Osteoblast (primary cell): ENCODE measurements at places on chromosomes 12 and 14.

DNA sequence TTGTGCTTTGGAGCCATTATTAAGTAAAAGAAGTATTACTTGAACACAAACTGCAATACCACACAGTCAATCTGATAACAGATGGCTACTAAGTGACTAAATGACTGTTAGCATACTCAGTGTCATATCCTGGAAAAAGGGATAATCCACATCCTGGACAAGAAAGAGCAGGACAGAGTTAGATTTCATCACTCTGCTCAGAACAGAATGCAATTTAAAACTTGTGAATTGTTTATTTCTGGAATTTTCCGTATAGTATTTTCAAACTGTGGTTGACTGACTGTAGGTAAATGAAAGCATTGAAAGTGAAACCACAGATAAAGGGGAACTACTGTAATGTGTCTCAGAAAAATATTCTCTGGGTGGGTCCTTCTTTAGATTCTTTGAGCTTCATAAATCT is 458.8 kb downstream of the TMEM117 start:
- no peak for DNase-seq

- no peak for DNase-seq
These were observed 514.8 kb downstream of the SLC6A15 start for GRCh38 chr12:84397846-84398245.

GRCh38 chr12:95051241-95051640 is 22.2 kb downstream of the NR2C1 start:
- DNase-seq, result peak; percentile 6

GRCh38 chr12:49440035-49440434 is 72.8 kb downstream of the SPATS2 start:
- no peak for DNase-seq

- DNase-seq, result peak; percentile 73
These were observed 3.6 kb upstream of the CLEC4E start for GRCh38 chr12:8544295-8544694.

GRCh38 chr12:42704340-42704739 is 114.8 kb upstream of the PRICKLE1 start:
- no peak for DNase-seq

DNA sequence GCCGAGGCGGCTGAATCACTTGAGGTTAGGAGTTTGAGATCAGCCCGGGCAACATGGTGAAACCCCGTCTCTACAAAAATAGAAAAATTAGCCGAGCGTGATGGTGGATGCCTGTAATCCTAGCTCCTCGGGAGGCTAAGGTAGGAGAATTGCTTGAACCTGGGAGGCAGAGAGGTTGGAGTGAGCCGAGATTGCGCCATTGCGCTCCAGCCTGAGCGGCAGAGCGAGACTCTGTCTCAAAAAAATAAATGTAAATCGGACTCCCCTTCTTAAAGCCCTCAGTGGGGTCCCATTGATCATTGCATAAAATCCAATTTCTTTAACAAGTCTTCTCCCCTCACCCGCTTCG is 908 bp downstream of the TDP1 start:
- no peak for DNase-seq

GRCh38 chr12:68119250-68119649 is 40.3 kb downstream of the IFNG start:
- no peak for DNase-seq

- no peak for DNase-seq
These were observed 124.5 kb downstream of the NCOR2 start for GRCh38 chr12:124442772-124443445.
